Right renal pelvis (tissue), 4 donors: ENCODE measurements at places on chromosomes 3 and 15. TPM values are rescaled to one million over a fixed set of nuclear protein-coding genes. Genes with fewer than 3 reads are reported as not detected.

DNA sequence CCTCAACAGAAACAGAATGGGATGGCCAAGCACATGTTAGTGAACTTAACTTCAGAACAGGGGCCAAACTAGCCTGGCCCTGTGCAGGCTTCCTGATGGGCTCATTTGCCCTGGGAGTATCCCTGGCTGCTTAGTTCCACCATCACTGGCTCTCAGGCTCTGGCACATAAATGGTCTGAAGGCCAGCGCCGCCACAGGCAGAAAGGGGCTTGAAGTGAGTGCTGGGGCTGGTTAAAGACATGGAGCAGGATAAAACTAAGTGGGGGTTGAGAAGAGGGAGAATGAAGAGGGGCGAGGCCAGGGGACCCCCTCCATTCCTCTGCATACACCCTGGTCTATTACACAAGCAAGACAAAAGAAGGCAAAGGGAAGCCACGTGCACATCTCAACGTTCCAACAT is 12.2 kb downstream of the SLCO2A1 start:
- DNase-seq = no peak

The CLEC3B gene
- polyA plus RNA-seq = 25.6 TPM

The CFAP20DC gene
- polyA plus RNA-seq = 4.8 TPM

GRCh38 chr3:169215461-169216352 is 447.8 kb downstream of the MECOM start:
- DNase-seq = no peak

GRCh38 chr15:32994810-32995424 is 199.6 kb downstream of the FMN1 start:
- DNase-seq = peak; percentile 38

GRCh38 chr3:38009807-38010591 is 19.4 kb downstream of the VILL start:
- no peak for DNase-seq

The CFAP44 gene
- polyA plus RNA-seq = 28.6 TPM

- DNase-seq = no peak
Measured at GRCh38 chr3:77377717-77378116, 337.8 kb downstream of the ROBO2 start.

- DNase-seq = no peak
Measured at GRCh38 chr3:197431346-197431910, 124.3 kb downstream of the BDH1 start.

DNA sequence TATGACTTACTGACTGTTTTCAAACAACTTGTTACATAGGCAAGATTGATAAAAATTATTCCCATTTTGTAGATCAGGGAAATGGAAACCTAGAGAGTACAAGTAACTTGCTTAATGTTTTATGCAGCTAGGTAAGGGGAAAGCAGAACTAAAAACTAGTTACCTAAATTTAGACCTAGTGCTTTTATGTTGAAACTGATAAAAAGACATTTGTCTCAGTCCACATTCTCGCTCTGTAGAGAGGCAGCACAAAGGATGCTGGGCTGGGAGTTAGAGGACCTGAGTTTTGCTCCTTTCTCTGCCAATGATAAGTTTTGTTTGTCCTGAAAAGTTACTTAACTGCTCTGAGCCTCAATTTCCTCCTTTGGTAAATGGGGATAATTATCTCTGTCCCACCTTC is 17.4 kb downstream of the TIMP4 start:
- DNase-seq = no peak
